Stimulated activated CD4-positive, alpha-beta T cell treated with anti-CD3 and anti-CD28 coated beads, Interleukin-4, amount 100 ng/mL, for 24 hours (primary cell): ENCODE measurements at places on chromosomes 1 and 21.

DNA sequence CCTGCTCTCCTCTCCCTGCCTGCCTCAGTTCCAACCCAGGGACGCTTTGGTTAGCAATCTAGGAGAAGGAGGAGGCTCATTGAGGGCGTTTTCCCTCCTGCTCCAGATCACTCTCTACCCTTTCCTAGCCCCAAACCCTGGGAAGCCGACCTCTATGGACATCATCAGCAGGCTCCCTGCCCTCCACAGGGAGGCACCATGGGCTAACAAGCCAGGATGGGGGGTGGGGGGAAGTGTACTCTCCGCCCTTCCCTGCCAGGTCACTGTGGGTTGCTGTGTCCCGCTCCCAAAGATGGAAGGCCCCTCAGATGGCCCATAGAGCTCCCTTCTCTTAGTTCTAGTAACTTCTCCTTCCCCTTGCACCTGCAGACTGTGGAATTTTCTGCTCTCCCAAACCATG is 35.7 kb downstream of the KCND3 start:
- DNase-seq: no peak

- peak; percentile 15 for DNase-seq
These were observed 576 bp downstream of the ZFP69 start for GRCh38 chr1:40477678-40478053.

DNA sequence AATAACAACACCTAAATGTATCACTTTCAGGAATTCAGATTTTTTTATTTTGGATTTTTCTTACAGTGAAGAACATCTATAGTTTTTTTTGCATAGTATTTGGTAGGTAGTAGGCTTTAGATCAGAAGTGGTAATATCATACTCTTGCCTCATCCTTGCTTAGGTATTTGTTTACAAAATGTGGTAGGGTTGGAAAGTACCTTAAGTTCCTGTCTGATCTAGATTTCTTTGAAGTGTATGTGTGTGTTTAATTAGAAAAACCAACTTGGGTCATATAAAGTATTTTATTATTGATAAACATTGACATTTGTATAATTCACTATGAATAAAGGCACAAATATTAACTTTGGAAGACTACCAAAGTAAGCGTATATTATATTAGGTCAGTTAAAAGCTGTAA is 85.3 kb upstream of the GPR88 start:
- no peak for DNase-seq

GRCh38 chr1:161531986-161532643 is 7.8 kb downstream of the HSPA6 start:
- DNase-seq: no peak

- DNase-seq: peak; percentile 65
These were observed 7.7 kb upstream of the GPATCH4 start for GRCh38 chr1:156608981-156609380.

GRCh38 chr1:95247607-95248006 is 13.6 kb downstream of the RWDD3 start:
- DNase-seq: no peak

DNA sequence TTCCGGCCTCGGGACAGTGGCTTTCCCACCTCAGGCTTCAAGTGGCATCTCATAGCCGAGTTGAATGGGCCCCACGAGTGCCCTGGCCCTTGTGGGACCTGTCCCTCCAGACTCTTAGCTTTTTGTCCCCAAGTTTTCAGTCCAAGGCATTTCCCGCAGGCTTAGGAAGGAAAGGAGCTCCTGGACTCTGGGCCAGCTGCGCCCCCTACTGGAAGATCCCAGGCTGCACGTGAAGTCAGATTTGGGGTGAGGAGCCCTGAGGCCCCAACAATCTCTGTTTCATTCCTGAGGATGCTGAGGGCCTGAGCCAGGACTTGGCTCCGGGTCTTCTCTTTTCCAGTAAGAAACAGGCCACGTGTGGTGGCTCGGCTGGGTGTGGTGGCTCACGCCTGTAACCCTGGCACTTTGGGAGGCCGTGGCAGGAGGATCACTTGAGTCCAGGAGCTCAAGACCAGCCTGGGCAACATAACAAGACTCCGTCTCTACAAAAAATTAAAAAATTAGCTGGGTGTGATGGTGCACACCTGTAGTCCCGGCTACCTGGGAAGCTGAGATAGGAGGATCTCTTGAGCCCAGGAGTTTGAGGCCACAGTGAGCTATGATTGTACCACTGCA is 67.4 kb downstream of the ARHGEF10L start:
- peak; percentile 33 for DNase-seq

GRCh38 chr1:162910161-162910560 is 49.2 kb upstream of the CCDC190 start:
- no peak for DNase-seq

DNA sequence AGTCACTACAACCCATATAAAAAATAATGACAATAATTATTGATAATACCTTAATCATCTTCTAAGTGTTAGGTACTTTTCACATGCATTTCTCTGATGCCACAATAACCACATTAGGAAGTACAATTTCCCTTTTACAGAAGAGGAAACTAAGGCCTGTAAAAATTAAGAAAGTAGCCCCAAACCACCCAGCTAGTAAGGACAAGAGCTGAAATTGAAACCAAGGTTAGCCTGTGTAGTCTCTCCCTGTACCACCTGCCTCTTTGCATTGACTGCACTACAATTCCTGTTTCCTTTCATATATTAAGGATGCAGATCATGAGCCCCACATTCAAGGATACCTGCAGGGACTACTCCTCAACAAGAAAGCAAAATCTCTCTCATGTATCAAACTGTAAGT is 288.8 kb downstream of the GPATCH2 start:
- DNase-seq: no peak

- no peak for DNase-seq
These were observed 9.2 kb downstream of the SRSF4 start for GRCh38 chr1:29172415-29172939.

DNA sequence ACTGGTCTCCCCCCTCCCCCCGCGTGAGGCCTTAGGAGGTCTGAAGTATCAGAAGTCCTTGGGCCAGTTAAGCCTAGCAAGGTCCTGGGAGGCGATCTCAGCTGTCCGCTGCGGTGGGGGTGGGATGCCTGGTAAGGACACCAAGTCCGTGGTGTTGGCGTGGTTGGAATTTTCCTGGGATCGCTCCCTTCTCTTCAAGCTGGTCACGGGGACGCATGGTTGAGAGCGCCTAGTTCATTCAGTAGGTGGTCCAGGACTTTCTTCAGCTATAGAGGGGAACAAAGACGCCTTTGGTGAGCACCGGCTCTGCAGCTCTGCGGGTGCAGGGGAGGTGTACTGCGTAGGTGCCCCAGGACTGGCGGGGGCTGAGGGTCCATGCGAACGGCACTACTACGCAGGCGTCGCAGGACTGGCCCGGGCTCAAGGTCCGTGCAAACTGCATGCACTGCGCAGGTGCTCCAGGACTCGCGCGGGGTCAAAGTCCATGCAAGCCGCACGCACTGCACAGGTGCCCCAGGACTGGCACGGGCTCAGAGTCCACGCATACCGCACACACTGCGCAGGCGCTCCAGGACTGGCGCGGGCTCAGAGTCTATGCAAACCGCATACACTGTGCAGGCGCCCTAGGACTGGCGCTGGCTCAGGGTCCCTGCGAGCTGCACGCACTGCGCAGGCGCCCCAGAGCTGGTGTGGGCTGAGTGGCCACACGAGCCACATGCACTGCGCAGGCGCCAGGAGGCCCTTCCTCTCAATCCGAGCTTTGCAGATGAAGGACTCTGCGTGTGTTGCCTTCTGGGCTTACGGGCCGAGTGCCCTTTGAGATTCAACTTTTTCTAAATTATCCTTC is 36.6 kb upstream of the HMGN1 start:
- DNase-seq: peak; percentile 67

GRCh38 chr1:94623560-94624148 is 82.1 kb upstream of the F3 start:
- no peak for DNase-seq

GRCh38 chr1:118250232-118250631 is 65.2 kb upstream of the SPAG17 start:
- no peak for DNase-seq

GRCh38 chr1:96233422-96233821 is 488.2 kb upstream of the PTBP2 start:
- DNase-seq: no peak

DNA sequence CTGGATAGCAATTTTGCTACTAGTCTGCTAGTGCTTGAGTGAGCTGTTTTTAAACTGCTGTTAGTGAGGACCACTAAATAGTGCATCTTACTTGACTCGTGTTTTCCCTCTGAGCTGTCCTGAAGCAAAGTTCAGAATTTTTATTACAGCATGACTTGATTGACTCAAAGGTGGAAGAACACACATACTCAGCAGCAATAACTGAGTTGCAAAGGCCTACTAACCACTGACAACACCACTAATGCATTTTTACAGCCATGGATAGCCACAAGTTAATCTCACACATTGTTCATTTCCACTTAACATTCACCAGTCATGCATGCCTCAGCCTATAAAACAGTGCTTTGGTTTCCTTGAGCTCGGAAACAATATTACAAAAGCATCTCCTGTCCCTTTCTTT is 148.7 kb downstream of the RUNX1 start:
- no peak for DNase-seq

DNA sequence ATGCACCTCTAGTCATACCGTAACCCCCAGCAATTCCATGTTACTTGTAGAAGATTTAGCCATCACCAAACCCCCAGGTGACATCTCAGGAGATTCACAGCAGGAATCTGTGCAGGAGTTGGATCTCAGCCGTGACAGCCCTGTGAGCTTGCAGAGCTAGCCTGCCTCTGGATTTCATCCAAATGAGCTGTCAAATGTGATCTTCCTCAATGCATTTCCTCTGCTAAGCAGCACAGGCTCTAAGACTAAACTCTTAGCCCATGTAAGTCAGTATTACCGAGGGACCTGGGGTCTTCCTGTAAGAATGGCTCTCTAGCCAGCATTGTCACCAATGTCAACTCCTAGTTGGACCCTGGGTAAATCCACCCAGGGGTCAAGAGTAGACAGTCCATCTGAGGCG is 41.7 kb downstream of the UMODL1 start:
- DNase-seq: no peak

- no peak for DNase-seq
These were observed 249.3 kb downstream of the BACH1 start for GRCh38 chr21:29547998-29548397.

GRCh38 chr1:112322983-112323678 is 72.9 kb upstream of the CTTNBP2NL start:
- no peak for DNase-seq

GRCh38 chr1:37238364-37239224 is 204.3 kb upstream of the GRIK3 start:
- no peak for DNase-seq

DNA sequence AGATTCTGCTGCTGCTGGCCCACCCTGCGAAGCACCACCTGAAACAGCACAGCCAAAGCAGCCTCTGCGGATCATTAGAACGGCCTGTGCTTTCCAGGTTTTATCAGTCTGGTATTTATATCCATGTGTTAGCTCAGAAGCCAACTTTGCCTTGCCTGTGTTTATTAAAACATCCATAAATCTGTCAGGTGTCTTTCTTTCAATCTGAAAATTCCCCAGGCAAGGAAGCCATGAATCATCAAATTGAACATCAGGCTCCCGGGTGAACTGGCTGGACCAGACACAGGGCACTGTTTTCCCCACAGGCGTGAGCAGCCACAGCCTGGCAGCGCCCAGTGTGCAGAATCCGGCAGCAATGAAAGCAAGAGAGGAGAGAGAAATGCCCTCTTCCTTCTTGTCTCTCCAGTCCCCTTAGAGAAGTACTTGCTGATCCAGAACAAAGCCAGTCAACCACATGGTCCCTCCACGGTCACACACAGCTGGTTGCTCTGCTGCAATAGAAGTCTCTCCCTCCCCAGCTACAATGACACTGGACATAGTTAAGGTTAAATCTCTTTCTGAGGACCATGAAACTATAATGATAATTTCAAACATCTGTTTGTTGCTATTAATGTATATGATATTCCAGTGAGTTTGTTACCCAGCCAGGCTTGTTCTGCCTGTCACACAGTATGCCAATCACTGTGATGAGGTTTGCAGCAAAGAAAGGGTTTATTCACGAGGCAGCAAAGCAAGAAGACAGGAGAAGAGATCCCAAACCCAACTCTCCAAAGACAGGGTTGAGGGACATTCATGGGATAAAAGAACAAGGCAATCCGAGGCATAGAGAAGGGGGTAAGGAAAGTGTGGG is 212.1 kb upstream of the FMN2 start:
- no peak for DNase-seq

DNA sequence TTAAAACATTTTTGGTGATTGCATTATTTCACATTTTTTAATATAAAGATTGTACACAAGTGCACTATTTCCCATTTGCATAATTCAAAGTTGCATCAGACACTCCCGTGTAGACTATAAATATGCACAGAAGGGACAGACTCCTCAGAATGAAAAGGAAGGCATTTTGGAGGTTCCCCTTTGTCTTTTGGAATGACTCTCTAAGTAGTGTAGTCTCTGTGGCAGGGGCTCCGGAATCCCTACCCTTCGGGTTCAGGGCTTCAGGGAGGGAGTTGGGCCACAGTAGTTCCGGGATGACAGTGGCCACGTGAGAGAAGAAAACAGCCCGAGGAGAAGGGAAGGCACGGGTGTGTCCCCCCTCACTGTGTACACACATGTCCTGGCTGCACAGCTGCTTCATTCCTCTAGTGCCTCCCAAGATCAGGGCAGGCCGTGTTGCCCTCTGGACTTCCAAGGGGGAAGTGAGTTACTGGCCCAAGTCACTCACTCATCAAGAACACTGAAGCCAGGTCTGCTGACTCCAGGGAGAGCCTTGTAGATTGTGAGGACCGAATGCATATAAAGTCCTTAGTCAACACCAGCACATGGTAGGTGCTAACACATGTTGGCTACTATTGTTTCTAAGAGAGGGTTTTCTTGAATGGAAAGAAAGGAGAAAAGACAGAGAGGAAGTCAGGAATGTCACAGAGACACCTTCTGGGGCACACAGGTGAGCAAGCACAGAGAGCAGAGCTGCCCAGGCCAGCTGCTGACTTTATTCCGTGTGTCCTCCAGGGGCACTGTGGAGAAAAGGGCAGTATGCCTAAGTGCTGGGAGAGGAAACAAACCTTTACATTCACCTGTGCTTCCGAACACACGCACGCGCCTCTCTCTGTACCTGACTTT is 39.8 kb downstream of the LHX4 start:
- DNase-seq: no peak

DNA sequence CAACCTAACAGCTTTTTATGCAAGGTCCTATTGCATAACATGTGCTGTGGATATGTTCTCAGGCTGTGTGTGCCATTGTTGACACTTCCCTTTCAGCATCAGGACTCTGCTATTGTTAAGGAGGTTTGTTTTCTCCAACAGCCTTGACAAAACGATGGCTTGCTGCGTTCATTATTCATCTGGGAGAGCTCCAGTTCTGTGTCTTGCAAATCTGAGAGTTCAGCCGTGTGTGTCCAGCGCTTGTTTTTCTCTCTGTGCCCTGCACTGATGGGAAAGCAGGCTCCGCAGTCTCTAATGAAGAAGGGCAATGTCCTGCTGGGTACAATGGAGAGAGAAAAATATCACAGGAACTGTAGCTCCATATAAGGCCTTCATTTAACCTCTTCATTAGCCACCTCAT is 63.7 kb downstream of the CLDN17 start:
- DNase-seq: no peak

GRCh38 chr1:90204023-90204590 is 209.2 kb downstream of the ZNF326 start:
- DNase-seq: no peak
